Dermis blood vessel endothelial cell (primary cell): ENCODE measurements at places on chromosomes 6 and 20. TPM values are rescaled to one million over a fixed set of nuclear protein-coding genes. Genes with fewer than 3 reads are reported as not detected.

MUC21 gene
- total RNA-seq: not detected in 2 replicates

RAET1G gene
- not detected in 2 replicates for total RNA-seq

GPR6 gene
- not detected in 2 replicates for total RNA-seq

PPP1R3G gene
- total RNA-seq: 0.74 and 0.85 TPM in 2 replicates

DDAH2 gene
- total RNA-seq: 126 and 150 TPM in 2 replicates

RCAN2 gene
- total RNA-seq: 0.19 and 0.34 TPM in 2 replicates

SIRPG gene
- not detected in 2 replicates for total RNA-seq

C6orf141 gene
- total RNA-seq: 42.3 and 60.4 TPM in 2 replicates

LST1 gene
- 0.37 TPM in 1 of 2 replicates, not detected in the other for total RNA-seq

MAP1LC3A gene
- 20.9 and 45.8 TPM in 2 replicates for total RNA-seq

SNHG17 gene
- total RNA-seq: 6.7 and 11.6 TPM in 2 replicates

SIRPB2 gene
- total RNA-seq: 0.51 and 1.3 TPM in 2 replicates

PLTP gene
- 2.4 and 5.4 TPM in 2 replicates for total RNA-seq
